ENCODE measurements at places on chromosomes 5 and 9.

- no peak for DNase-seq
Measured at GRCh38 chr9:114486205-114486963, 18.9 kb downstream of the WHRN start.

DNA sequence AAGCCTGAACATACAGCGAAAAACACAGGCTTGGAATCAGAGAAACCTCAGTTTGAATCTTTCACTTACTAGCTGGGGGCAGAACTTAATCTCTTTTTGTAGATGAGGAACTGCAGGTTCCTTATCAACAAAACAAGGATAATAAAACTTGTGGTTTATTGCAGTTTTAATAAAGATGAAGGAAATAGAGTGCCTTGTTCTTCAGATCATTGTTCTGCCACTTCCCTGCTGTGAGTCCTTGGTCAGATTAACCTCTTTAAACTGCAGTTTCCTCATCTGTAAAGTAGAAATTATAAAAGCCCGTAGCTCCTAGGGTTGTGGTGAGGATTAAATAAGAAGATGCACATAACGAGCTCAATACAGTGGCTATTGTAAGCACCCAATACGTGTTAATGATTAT is 57.4 kb downstream of the FEM1C start:
- no peak for DNase-seq

DNA sequence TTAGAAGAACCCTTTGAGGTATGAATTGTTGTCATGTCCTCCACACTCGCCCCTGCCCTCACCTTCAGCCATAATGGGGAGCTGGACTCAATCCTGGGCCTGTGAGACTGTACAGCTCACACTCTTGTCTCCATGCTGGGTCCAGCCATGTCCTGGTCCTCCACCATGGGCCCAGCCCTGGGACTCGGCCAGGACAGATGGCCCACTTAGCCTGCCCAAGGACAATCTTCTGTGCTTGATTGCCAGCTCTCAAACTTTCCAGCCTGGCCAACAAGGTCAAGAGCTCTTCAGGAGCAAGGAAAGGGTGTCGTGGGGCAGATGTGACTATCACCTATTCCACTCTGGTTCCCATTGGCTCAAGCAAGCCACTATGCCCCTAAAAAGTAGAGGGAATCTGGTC is 90.8 kb downstream of the HRH2 start:
- no peak for DNase-seq

DNA sequence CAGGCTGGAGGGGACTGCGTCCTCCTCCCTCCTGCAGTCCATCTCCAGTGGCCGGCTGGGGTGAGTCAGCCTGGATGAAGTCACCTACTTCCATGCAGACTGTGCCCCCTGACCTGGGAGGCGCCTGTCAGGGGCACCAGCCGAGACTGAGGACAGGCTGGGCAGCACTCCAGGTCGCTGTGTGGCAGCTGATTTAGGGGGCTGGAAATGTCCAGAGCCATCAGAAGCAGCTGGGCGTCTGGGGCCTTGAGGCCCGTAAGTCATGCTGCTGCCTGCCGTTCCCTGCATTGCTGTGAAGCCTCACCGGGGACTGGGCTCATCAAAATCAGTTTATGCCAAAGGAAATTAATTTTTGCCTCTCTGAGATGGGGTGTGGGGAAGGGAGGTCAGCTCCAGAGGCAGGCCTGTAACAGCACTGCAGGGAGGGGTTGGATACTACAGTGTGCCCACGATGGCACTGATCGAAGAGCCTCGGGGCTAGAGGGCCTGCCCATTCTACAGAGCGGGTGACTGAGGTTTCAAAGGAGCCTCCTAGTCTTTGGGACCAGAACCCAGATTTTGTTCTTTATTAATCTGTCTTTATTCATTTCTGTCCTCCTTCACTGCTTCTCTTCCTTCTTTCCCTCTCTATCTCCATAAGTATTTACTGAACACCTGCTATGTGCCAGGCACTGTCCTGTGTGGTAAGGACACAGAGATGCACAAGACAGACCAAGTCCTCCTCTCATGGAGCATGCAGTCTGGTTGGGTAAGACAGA is 70.4 kb upstream of the PSD2 start:
- peak; percentile 73 for DNase-seq

DNA sequence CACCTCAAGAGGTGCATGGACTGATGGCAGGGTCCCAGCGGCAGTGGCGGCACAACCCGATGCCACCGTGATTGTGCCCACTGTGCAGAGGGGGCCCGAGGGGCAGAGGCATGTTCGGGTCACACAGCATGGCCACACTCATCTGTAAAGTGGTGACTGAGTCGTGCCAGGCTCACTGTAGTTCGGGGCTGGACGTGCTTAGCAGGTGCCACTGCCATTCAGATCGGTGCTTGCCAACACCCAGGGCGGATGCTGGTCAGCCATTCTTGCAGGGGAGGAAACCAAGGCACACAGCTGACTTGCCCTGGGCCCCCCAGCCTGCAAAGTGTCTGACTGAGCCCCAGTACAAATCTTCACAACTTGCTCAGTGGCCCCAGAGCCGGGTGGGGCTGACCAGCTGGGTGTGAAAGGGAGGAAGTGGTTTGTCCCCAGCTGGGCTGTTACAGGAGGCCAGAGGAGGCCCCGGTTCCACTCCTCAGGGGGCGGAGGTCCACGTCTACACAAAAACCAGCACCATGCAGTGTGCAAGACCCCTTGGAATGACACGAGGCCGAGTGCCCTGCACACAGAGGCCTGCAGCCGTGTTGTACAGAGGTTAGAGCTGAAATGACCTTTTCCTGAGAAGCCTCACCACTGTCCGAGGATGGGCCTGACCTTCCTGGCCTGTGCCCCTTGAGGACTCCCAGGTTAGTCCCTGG is 17.9 kb downstream of the FGD3 start:
- DNase-seq, result no peak

GRCh38 chr5:109823597-109823996 is 133.9 kb downstream of the MAN2A1 start:
- no peak for DNase-seq

- DNase-seq, result no peak
Measured at GRCh38 chr5:125057912-125058826, 311.7 kb upstream of the ZNF608 start.

GRCh38 chr9:89794918-89795317 is 190.1 kb downstream of the GADD45G start:
- no peak for DNase-seq

DNA sequence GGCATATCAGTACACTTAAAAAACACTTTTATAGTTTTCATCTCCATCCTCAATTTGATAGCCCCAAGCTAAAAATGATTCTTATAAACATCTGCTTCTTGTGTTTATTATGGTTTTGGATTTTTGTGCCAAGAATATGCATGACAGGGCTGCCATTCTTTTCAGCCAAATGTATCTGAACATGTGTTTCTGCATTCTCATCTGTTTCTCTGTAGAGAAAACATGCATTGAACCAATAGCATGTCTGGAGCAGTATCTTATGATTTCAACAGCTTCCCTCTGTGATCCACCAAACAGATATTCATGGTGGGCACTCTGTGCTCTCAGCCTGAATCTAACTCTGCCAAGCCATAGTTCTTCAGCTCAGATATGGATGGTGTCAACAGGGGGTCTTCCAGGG is 99.3 kb upstream of the ERCC6L2 start:
- no peak for DNase-seq

GRCh38 chr5:79573983-79574890 is 38.0 kb upstream of the TENT2 start:
- no peak for DNase-seq

GRCh38 chr5:112762113-112762810 is 24.6 kb downstream of the APC start:
- DNase-seq, result no peak

- DNase-seq, result no peak
Measured at GRCh38 chr5:108148715-108149139, 233.2 kb downstream of the FBXL17 start.

DNA sequence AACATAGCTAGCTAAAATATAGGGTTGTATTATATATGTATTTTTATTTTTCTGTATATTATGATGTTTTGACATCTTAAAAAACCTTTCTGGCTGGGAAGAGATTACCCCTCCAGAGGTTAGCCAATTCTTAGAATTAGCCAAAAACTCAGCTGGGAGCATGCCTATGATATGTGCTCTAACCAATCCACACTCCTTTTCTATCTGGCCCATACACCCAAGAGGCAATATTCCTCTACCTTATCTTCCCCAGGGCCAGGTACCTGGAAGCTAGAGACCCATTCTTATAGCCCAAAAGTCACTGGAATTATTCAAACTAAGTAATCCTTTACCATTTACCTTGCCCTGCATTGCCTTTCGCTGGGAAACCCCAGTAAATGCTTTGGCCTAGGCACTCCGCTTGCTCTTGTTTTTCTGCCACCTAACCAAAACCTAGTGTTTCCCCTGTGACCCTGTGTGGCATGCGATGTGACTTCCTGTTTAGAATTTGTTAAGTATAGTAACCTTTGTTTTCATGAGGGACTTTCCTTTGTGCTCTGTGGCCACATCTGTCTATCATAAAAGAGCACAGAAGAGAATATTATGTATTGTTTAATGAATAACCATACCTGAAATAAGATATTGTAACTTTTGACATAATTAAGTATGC is 37.4 kb downstream of the CSNK1G3 start:
- no peak for DNase-seq

- DNase-seq, result no peak
Measured at GRCh38 chr9:136597141-136597885, 51.5 kb upstream of the NOTCH1 start.

DNA sequence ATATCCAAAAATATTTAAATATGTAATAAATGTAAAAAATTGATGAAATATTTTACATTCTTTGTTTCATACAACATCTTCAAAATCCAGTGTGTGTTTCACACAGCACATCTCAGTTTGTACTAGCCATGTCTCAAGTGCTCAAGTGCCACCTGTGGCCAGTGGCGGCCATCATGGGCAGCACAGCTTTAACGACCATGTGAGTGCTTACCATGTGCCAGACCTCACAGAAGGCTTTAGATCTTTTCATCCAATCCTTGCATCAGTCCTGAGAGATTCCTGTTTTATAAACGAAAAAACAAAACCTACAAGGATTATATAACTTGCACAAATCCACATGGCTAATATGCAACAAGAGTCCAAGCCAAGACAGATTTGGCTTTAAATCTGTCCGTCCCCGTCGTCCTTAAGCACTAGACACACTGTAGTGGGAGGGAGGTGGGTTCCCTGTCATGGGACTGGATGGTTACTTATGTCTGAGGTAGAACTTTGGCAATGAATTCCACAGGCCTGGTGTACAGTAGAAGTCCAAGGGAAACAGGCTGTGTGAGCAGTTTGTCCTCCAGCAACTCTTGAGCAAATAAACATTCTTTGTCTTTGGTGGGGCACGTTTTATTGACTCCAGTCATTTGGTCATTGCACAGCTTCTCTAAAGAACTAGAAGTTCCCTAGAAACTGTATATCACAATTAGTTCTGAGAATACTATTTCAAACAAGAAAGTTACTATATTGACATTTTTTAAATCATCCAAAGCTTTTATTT is 25.0 kb upstream of the F2R start:
- DNase-seq, result no peak

DNA sequence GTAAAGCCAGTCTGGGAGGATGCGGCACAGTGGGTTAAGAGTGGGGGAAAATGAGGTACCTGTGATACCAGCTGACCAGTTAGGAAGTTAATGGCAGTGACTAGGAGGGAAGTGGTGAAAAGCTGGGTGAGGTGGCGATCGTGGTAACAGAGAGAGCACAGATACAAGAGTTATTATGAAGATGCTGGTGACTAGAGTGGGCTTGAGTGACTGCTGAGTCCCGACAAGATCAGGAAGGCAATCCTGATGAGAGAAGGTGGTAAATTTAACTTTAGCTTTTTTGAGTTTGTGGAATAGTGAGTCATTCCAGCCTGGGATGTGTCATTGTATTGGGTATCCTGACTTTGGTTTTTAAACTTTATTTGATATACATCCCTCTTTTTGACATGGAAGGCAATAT is 38.8 kb downstream of the CMYA5 start:
- no peak for DNase-seq

GRCh38 chr5:160379511-160379910 is 9.1 kb upstream of the C1QTNF2 start:
- no peak for DNase-seq

DNA sequence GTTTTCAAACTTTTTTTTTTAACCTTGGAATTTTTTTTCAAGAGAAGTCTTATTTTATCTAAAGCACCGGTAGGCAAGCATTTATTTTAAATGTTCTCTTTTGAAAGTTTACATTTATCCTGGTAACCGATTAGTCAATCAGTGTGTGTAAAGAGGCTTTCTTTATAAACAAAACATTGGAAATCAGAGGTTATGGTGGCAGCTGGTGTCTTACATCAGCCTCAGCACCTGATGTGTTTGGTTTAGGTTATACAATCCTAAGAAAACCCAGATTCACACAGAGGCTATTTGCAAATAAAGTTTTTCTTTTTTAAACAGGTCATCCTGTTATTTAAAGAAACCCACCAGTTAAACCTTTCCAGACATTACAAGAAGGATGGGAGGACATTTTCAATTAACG is 173.3 kb upstream of the GDNF start:
- DNase-seq, result no peak

GRCh38 chr9:34591917-34592866 is 2.7 kb upstream of the CNTFR start:
- no peak for DNase-seq

DNA sequence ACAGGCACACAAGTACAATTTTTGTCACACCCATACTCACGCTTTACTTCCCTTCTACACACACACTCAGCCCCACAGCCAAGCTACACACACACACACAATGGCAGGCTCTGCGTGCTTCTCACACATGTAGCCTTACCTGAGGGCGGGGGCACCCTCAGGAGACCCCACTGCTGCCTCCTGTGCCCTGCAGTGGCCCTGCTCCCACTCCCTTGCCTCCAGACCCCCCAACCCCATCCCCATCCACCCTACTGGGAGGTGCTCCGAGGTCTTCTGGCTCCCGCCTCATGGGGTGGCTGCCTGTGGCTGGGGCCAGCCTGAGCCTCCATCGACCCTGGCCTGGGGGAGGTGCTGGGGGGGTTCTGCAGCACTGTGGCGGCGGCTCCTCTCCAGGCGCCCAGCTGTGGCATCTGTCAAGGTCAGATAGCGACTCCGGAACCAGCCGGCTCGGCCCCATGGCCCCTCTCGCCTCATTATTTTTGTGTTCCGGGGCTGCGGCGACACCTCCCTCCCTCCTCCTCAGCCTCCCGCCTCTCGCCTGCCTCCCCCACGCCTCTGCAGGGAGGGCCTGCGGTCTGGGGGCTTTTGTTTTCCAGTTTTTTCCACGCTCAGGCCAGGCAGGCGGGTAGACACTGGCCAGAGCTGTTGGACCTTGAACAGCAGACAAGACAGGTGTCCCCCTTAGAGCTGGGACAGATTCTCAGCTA is 21.7 kb downstream of the CXXC5 start:
- DNase-seq, result no peak

DNA sequence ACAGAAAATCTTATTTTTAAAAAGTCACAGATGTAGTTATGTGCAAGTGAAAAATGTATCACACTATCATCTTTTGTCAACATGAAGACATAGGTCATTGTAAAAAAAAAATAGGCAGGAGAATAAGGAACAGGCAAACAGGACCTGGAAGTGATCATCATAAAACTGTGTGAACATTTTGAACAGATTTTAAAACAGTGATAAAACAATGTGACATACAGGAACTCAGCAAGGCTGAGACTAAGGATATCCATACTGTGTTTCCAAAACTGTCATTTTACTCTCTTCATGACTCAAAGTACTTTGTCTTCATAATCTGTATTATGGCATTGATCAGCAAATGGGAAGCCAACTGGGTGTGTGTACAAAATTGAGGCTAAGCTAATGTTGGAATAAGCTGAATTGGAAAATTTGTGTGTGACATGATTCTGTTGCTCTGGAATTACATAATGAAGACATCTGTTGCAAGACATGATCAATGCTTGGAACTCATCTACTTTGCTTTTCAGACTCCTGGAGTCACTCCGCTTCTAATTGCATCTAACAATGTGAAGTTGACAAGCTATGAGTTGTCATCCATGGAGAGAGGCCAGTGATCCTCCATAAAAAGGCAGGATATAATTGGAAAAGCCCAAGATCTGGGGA is 978.7 kb upstream of the NUDT12 start:
- no peak for DNase-seq
